ENCODE measurements at places on chromosomes 6 and 20. TPM values are rescaled to one million over a fixed set of nuclear protein-coding genes. Genes with fewer than 3 reads are reported as not detected.

Gene PPIL6
- 3.7 TPM for total RNA-seq

Gene ADGB
- total RNA-seq, result not detected

Gene SAMD3
- total RNA-seq, result 4.2 TPM

Gene KCNQ5
- not detected for total RNA-seq

Gene HDGFL1
- not detected for total RNA-seq

Gene PLCG1
- total RNA-seq, result 56.6 TPM

Gene COMMD7
- 44.2 TPM for total RNA-seq

Gene ARFGEF2
- 40.2 TPM for total RNA-seq

Gene PCK1
- total RNA-seq, result 0.40 TPM

- H3K27me3 ChIP-seq, result peaks cover 16% of the 10 kb centered on the region
- H3K36me3 ChIP-seq, result no peaks in the 10 kb centered on the region
Observed at GRCh38 chr20:46255440-46256104, 52.7 kb downstream of the CDH22 start.

GRCh38 chr20:59560588-59561227 lies 43.6 kb upstream of the PHACTR3 start:
- no peaks in the 10 kb centered on the region for H3K27me3 ChIP-seq
- H3K36me3 ChIP-seq, result no peaks in the 10 kb centered on the region
- H3K27ac ChIP-seq, result no peak overlapping the region
- no peak overlapping the region for H3K4me3 ChIP-seq
- no peaks in the 10 kb centered on the region for H3K4me1 ChIP-seq
- DNase-seq, result no peak

DNA sequence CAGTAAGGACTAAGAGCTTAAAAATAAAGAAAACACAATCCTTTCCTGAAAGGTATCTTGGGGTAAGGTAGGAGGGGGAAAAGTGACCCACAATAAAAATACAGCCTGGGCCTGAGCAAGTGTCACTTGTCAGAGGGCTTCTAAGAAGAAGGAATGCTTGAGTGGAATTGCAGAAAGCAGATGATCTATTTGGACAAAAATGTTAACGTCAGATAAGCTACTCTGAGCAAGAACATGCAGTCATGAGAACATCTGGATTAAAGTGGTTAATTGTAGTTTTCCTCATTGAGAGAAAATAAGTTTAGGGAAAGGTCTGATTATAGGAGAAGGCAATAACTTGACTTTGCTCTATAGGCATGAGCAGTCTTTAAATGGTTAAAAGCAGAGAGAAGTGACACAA lies 581.9 kb downstream of the HTR1B start:
- H3K4me1 ChIP-seq, result no peaks in the 10 kb centered on the region
- no peak for DNase-seq
- H3K27ac ChIP-seq, result no peak overlapping the region
- no peaks in the 10 kb centered on the region for H3K36me3 ChIP-seq

DNA sequence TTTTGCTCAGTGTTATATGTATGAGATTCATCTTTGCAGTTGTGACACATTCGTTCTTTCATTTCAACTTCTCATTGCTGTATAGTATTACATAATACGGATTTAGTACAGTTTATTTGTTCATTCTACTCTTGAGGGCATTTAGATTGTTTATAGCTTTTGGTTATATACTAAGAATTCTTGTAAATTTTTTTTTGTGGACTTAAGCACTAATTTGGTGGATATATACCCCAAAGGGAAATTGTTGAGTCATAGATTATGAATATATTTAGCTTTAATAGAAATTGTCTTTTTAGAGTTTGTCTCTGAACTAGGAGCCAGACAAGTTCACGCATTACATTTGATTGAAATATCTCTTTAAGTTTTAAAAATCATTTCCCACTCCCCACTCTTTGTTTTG lies 79.6 kb downstream of the DNAH8 start:
- peaks cover 13% of the 10 kb centered on the region for H3K27me3 ChIP-seq
- H3K27ac ChIP-seq, result no peak overlapping the region
- H3K4me3 ChIP-seq, result no peak overlapping the region
- DNase-seq, result no peak
- no peaks in the 10 kb centered on the region for H3K4me1 ChIP-seq

GRCh38 chr6:123533862-123534648 lies 102.7 kb downstream of the TRDN start:
- peak overlapping the region; percentile 31 for H3K27ac ChIP-seq
- H3K36me3 ChIP-seq, result no peaks in the 10 kb centered on the region
- H3K4me3 ChIP-seq, result no peak overlapping the region
- H3K4me1 ChIP-seq, result peaks cover 8% of the 10 kb centered on the region
- H3K27me3 ChIP-seq, result no peaks in the 10 kb centered on the region

DNA sequence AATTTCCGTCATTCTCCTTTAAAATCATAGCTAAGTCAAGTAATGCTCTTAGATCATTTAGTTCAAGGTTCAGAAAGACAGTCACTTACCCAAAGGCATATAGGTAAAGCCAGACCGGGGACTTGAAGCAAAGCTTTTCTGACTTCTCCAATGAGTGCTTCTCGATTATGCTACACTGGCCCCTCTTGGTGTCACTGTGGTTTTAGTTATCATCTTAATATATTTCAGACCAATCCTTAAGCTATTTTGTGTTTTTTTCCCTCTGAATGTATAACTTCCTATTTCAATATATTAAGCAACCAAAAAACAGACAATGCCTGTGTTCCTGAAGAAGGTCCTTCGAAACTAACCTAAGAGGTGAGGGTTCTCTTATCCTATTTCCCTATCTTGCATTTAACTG lies 3.9 kb downstream of the PRDM1 start:
- H3K27ac ChIP-seq, result peak overlapping the region; percentile 79
- peaks cover 18% of the 10 kb centered on the region for H3K4me1 ChIP-seq
- no peak for DNase-seq
- peak overlapping the region; percentile 23 for H3K4me3 ChIP-seq
- peaks cover 50% of the 10 kb centered on the region for H3K27me3 ChIP-seq

- peaks cover 6% of the 10 kb centered on the region for H3K36me3 ChIP-seq
- H3K4me1 ChIP-seq, result peaks cover 6% of the 10 kb centered on the region
- H3K27ac ChIP-seq, result no peak overlapping the region
- no peaks in the 10 kb centered on the region for H3K27me3 ChIP-seq
- H3K4me3 ChIP-seq, result no peak overlapping the region
- DNase-seq, result no peak
Observed at GRCh38 chr6:152268846-152269442, 368.2 kb downstream of the SYNE1 start.

DNA sequence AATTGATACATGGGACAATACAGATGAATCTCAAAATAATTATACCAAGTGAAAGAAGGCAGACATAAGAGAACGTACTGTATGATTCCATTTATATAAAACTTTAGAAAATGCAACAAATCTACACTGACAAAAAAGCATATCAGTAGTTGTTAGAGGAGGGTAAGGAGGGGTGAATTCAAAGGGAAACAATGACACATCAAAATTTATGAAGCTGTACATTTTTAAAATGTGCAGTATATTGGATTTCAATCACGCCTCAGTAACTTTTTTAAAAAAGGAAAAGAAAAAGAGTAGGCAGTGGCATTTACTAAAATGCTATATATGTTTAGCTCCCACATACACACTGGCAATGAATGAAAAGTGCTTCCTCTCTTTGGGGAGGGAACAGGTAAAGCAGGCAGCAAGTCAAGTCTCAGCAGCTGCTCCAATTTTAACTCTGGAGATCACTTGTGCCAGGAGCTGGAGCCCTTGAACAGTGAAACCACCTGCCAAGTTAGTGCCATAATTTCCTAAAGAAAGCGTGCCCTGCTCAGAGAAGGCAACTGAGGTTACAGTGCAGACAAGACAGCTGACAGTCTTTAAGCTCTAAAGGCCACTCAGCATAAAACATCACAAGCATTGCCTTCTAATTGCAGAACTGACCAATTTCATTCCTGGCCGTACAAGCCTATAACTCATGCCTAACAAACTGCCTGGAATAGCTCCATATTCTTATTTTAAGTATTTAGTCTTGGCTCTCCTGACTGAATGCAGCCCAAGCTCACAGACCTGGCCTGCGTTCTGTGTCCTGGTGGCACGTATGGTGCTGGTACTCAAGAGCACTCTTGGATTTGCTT lies 10.9 kb downstream of the FKBP1A start:
- peak; percentile 31 for DNase-seq
- no peak overlapping the region for H3K27ac ChIP-seq
- H3K4me3 ChIP-seq, result no peak overlapping the region
- no peaks in the 10 kb centered on the region for H3K36me3 ChIP-seq
- no peaks in the 10 kb centered on the region for H3K27me3 ChIP-seq
- peaks cover 28% of the 10 kb centered on the region for H3K4me1 ChIP-seq

GRCh38 chr6:149884215-149884614 lies 13.7 kb downstream of the RAET1E start:
- no peaks in the 10 kb centered on the region for H3K4me1 ChIP-seq
- H3K36me3 ChIP-seq, result no peaks in the 10 kb centered on the region
- H3K27ac ChIP-seq, result no peak overlapping the region
- peak; percentile 42 for DNase-seq

DNA sequence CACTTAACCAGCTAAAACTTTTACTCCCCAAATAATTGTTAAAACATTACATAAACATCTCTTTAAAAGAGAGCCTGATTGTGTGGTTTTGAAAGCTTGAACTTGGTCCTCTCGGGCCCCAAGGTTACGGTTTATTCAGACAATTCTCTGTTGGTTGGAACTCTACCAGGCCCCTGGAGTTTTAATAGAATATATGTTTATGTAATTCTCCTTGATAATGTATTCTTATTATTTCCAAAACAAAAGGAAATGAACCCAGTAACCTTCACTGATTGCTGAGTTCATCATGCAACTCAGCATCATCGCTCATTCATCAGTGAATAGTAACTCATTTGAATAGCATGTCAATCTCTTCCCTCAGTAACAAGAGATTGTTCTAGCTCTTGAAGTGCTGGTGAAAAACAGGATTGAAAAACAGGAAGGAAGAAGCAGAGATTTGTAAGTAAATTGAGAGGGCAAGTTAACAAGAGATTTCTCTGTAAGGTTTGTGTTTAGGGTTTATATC lies 464.5 kb upstream of the MARCKS start:
- H3K27me3 ChIP-seq, result no peaks in the 10 kb centered on the region
- H3K27ac ChIP-seq, result no peak overlapping the region
- peaks cover 8% of the 10 kb centered on the region for H3K4me1 ChIP-seq

- no peak overlapping the region for H3K27ac ChIP-seq
- H3K27me3 ChIP-seq, result no peaks in the 10 kb centered on the region
- no peaks in the 10 kb centered on the region for H3K4me1 ChIP-seq
- no peaks in the 10 kb centered on the region for H3K36me3 ChIP-seq
- no peak overlapping the region for H3K4me3 ChIP-seq
Observed at GRCh38 chr20:43843096-43843964, 71.3 kb upstream of the TOX2 start.

- H3K36me3 ChIP-seq, result no peaks in the 10 kb centered on the region
- no peak overlapping the region for H3K4me3 ChIP-seq
- H3K4me1 ChIP-seq, result no peaks in the 10 kb centered on the region
- H3K27me3 ChIP-seq, result no peaks in the 10 kb centered on the region
Observed at GRCh38 chr6:100296810-100297544, 167.7 kb downstream of the SIM1 start.

- no peaks in the 10 kb centered on the region for H3K4me1 ChIP-seq
- no peaks in the 10 kb centered on the region for H3K27me3 ChIP-seq
- no peak overlapping the region for H3K4me3 ChIP-seq
Observed at GRCh38 chr6:73409395-73409794, 14.8 kb downstream of the DDX43 start.

DNA sequence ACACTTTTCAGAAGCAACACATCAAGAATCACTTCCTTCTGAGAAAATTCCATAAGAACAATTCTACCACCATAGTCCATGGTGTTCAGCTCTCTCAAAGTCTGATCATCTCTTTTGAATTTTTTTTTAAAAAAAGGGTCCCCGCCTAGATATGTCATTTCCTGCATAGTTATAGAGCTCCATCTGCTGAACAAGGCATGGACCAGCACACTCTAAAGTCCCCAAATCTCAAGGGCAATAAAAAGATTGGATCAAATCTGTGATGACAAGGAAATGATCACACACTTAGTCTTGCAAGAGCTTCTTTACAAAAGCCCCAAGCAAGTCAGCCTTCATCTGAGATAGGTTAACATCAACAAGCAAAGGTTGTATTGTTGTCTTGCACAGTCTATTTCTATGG lies 100.7 kb upstream of the STMND1 start:
- H3K36me3 ChIP-seq, result no peaks in the 10 kb centered on the region
- no peaks in the 10 kb centered on the region for H3K27me3 ChIP-seq
- no peak overlapping the region for H3K27ac ChIP-seq
- DNase-seq, result no peak
- H3K4me1 ChIP-seq, result no peaks in the 10 kb centered on the region
- H3K4me3 ChIP-seq, result no peak overlapping the region

DNA sequence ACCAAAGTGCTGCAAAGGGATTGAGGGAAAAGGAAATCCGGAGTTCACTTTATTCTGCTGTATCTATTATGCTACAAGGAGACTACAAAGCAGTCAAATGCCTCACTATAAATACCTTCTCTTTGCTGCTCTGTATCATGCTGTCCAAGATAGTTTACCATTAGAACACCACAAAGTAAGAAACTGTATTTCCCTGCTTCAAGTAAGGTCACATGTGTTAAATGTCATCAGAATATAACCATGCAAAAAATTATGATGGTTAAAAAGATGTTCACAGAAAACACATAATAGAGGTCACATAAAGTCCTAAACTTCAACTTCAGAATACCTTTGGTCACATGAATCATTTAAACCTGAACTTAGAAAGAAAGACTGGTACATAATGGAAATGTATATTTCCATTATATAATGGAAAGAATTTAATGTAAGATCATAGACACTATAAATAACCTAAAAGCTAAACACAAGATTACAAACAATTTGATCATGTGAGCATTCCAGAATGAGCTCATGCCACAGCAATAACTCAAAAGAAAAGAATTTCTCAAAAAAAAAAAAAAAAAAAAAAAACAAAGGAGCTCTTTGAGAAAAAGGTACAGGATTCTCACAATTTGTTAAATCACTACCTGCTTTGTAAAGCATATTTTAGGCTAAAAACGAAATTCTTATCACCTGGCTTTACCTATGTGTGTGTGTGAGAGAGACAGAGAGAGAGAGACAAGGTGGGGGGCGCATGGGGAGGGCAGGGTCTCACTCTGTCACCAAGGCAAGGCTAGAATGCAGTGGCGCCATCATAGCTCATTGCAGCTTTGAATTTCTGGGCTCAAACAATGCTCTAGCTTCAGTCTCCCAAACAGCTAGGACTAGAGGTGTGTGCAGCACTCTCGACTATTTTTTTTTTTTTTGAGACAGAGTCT lies 58.7 kb downstream of the KIF13A start:
- peak overlapping the region; percentile 78 for H3K27ac ChIP-seq
- no peak overlapping the region for H3K4me3 ChIP-seq
- H3K36me3 ChIP-seq, result no peaks in the 10 kb centered on the region
- no peaks in the 10 kb centered on the region for H3K27me3 ChIP-seq

All from heart left ventricle (tissue), 16 donors.